ENCODE measurements at places on chromosomes 16 and 17. TPM values are rescaled to one million over a fixed set of nuclear protein-coding genes. Genes with fewer than 3 reads are reported as not detected.

The USP6 gene
- 2.8 TPM for polyA plus RNA-seq

The TP53TG3 gene
- not detected for polyA plus RNA-seq

The MTSS2 gene
- 45.1 TPM for polyA plus RNA-seq

The HLF gene
- polyA plus RNA-seq: 5.1 TPM

The SCPEP1 gene
- polyA plus RNA-seq: 124 TPM

The EXOC3L1 gene
- polyA plus RNA-seq: 4.2 TPM

The KRTAP4-3 gene
- polyA plus RNA-seq: not detected

The HCRT gene
- polyA plus RNA-seq: not detected

The KRT9 gene
- not detected for polyA plus RNA-seq

The CLEC18B gene
- 125 TPM for polyA plus RNA-seq

The TK1 gene
- 23.2 TPM for polyA plus RNA-seq

The ZNF385C gene
- 7.8 TPM for polyA plus RNA-seq

The KCTD19 gene
- polyA plus RNA-seq: 1.2 TPM

The SLFN12L gene
- polyA plus RNA-seq: 0.04 TPM

The LGALS9 gene
- 15.8 TPM for polyA plus RNA-seq

The IRX3 gene
- 27.1 TPM for polyA plus RNA-seq

The TIMP2 gene
- 143 TPM for polyA plus RNA-seq

The TRAPPC1 gene
- polyA plus RNA-seq: 131 TPM

The VWA3A gene
- polyA plus RNA-seq: 1.6 TPM

The C1QTNF8 gene
- polyA plus RNA-seq: not detected

The GNAO1 gene
- polyA plus RNA-seq: 5.0 TPM

The PRSS53 gene
- 0.82 TPM for polyA plus RNA-seq

The GAST gene
- polyA plus RNA-seq: not detected

The CYBA gene
- 87.1 TPM for polyA plus RNA-seq

The ZNF205 gene
- polyA plus RNA-seq: 14.6 TPM
